ENCODE measurements at places on chromosomes 1 and 21.

- no peak for DNase-seq
These were observed 147.2 kb upstream of the ETS2 start for GRCh38 chr21:38658511-38658910.

DNA sequence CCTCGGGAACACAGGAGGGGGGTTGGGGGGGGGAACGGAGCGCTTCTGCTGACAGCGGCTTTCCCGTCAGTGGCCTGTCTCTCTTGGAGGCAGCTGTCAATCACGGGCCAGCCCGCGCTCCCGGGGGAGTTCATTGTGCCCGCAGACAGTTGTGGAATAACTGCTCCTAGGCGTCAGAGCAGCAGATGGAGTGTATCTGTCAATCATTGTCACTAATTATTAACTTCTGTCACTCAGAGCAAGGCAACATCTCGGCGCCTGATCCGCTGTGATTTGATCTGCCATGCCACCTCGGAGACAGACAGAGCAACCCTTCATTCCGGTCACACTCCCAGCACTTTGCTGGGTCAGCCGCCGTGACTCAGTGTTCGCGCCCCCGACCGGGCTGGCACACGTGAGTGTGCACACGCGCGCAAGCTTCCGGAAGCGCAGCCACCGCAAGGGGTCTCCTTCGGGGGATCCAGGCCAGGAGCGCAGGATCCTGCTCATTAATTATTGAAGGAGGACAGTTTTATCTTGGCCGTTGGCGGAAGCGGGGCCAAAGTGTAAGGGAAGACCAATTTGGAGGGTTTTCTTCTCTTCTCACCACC, 75.8 kb downstream of the RRAGC start:
- DNase-seq: peak; percentile 59

DNA sequence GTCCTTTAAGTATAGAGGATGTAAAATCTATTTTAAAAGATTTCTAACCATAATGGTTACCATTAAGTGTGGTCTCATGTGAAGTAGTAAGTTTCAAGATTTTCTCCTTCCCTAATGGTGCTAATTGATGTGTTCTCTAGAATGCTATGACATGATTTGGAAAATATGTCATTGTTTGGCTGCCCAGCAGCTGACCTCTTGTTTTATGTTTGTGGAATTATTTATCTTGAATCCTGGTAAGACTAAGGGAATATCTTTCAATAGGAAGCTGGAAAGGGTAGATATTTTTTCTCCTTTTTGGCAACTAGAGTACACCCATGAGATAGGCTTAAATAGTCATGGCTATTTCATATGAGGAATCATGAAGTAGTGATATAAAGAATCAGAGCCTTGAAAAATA, 139.8 kb upstream of the CHODL start:
- no peak for DNase-seq

DNA sequence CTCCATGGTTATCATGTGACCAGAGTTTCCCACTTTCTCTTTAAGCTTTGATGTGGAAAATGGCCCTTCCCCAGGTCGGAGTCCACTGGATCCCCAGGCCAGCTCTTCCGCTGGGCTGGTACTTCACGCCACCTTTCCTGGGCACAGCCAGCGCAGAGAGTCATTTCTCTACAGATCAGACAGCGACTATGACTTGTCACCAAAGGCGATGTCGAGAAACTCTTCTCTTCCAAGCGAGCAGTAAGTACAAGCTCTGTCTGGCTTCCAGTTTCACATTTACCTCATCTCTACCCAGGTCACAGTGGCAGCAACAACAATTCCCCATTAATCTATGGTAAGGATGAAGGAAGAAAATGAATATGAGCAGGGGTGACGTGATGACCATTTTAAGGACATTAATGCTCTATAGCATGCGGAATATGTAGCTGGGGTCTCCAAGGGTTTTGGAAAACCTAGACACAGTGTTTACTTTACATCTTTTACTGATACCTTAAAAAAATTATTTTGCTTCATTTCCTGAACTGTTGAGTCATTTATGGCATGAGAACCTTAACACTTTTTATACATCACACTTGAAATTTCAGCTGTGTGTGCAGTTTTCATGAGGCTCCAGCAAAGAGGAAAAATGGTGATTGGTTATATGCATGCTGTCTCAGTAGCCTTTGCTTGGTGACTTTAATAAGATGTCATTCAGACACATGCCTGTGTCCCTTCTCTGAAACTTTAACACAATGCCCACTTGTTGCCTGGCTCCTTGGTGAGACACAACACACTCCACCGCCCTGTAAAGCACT, 286.3 kb upstream of the SGIP1 start:
- no peak for DNase-seq

DNA sequence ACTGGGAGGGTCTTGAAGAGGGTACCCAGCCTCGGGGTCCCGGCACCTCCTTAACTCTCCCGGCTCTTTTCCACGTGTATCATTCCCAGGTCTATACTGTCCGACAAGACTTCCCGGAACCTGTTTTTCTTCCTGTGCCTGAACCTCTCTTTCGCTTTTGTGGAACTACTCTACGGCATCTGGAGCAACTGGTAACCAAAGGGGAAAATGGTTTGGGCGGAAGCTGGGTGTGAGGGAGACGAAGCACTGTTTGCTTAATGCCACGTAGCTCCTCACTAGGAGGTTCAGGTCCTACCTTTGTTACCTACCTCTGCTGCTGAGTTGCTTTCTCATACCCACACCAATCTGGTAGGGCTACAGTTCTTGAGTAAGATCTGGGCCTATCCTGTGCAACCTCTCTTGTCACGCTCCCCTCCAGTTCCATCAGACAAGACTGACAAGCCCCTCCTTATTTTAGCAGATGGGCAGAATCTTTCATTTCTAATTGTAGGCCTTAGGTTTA, 642 bp downstream of the SLC30A7 start:
- DNase-seq: peak; percentile 9

DNA sequence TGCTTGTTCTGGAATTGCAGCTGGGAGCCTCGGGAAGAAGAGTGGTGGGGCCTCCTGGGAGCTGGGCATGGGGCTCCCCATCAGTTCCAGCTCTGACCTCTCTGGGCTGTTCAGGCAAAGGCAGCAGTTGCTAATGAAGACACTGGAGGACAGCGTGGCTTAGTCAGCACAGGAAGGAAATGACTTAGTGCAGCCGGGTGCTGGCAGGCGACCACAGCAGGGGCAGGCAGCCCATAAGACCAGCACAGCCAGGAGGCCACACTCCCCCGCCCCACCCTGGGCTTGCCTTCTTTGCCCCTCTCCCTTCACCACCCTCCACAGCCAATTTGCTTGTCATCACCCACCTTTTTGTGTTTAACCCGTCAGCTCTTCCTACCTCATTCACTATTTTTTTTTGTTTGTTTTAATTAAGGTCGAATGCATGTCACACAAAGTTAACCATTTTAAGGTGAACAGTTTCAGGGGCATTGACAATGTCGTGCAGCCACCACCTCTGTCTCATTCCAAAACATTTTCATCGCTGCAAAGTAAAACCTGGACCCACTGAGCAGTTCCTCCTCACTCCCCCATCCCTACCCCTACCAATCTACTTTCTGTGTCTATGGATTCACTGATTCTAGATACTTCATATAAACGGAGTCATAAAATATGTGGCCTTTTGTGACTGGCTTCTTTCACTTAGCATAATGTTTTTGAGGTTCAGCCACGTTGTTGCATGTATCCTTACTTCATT, 10.9 kb downstream of the OLIG2 start:
- DNase-seq: no peak
